NCI-H345 (cell line): ENCODE measurements at places on chromosomes 13 and 19.

GRCh38 chr19:39679056-39679790 lies 23.5 kb downstream of the LGALS16 start:
- DNase-seq, result no peak

- no peak for DNase-seq
Observed at GRCh38 chr19:28363254-28363653, 849.7 kb downstream of the UQCRFS1 start.

- no peak for DNase-seq
Observed at GRCh38 chr13:95050800-95051615, 250.2 kb downstream of the ABCC4 start.

GRCh38 chr13:40798380-40798779 lies 9.0 kb downstream of the SLC25A15 start:
- no peak for DNase-seq

GRCh38 chr19:4506449-4507149 lies 11.7 kb downstream of the PLIN4 start:
- no peak for DNase-seq

- no peak for DNase-seq
Observed at GRCh38 chr13:70890289-70890688, 782.0 kb upstream of the KLHL1 start.

GRCh38 chr13:44790289-44790688 lies 199.0 kb downstream of the NUFIP1 start:
- no peak for DNase-seq

GRCh38 chr13:41034881-41035280 lies 15.8 kb upstream of the ELF1 start:
- no peak for DNase-seq

GRCh38 chr13:36337938-36338641 lies 8.1 kb downstream of the SPART start:
- no peak for DNase-seq

- DNase-seq, result no peak
Observed at GRCh38 chr13:75682326-75682725, 46.2 kb downstream of the LMO7 start.

DNA sequence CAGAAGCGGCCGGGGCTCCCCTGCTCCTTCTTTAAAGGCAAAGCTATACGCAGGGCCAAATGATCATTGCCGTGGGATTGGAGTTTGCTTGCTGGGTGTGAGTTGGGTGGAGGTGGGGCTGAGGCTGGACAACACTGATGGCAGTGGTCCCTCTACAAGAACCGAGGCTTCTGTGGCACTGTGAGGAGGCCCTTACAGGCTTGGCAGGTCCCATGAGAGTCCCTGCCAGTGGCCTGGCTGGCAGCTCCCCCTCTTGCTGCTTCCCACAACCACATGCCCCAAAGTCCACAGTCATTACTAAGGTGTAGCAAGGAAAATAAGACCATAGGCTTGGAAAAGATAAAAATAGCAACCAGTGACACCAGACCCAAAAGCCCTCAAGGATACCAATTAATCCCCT lies 98.4 kb downstream of the ANKRD10 start:
- no peak for DNase-seq

GRCh38 chr13:104086210-104086609 lies 1020.0 kb upstream of the SLC10A2 start:
- no peak for DNase-seq

- no peak for DNase-seq
Observed at GRCh38 chr13:105492216-105492615, 1043.2 kb downstream of the EFNB2 start.

DNA sequence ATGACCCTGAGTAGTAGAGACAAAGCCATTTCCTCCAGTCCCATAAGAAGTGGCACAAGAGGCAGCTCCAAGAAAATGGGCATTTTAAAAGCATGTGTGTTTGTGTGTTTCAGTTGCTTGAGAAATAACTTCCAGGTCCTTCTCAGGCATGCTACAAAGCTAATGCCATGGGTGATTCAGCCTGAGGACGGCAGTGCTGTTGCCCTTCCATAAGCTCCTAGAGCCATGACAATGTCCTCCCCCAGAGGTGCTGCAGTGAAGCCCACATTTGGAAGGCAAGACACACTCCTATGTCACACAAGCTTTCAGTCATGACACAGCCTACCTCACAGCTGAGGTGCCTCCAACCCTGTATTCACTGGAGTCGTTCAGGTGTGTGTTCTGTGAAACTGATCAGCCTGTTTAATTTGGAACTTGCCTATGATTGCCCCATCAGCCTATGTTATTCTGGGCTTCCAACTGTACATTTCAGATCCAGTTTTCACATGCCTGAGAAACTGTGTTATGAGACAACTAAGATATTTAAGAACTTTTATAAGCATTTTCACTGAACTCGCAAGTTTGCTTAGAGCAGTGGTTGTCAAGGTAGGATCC lies 213.6 kb downstream of the FOXO1 start:
- DNase-seq, result no peak

DNA sequence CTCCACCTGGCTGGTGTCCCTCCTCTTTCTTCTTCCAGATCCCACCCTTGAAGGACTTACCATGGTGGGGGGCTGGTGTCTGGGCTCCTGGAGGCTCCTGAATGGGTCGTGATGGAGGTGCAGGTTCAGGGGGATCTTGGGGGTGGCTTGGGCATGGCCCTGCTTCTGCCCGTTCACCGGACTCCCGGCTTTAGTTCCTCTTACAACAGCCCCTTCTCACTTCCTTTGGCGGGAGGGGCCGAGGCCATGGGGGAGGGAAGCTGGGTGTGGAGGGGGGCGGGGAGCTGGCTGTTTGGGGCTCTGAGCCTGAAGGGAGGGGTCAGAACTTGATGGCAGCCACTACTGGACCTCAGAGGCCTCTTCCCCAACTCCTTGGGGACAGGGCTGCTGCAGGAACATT lies at the start of gene MYO1F:
MYO1F (minus strand) TSS at position 196 of the 400 bp plus-strand sequence; CDS start at position 63, 133 bp downstream.
- no peak for DNase-seq

GRCh38 chr19:53634768-53635167 lies 3.0 kb downstream of the DPRX start:
- DNase-seq, result no peak

DNA sequence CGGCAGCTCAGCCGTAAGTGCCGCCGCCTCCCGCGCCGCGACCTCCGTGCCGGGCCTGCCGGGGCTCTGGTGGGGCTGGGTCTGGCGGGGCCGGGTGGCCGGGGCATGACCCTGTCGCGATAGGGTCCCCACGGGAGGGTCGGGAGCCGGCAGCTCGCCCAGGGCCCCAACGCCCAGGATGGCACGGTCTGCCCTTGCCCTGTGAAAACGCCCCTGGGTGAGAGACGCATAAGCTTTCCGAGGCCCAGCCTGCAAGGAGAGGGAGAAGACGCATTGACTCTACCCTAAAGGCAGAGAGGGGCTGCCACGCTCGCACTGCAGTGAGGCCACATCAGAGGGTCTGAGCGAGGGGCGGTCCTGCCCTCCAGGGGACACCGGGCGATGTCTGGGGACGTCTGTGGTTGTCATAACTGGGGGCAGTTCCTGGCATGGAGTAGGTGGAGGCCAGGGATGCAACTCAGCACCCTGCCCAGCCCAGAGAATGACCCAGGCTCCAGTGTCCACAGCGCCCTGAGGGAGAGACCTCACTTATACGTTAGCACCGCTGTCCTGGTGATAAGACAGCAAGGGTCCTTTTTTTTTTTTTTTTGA lies 539 bp downstream of the ZNF554 start:
- no peak for DNase-seq

GRCh38 chr13:93876236-93876635 lies 603.2 kb downstream of the DCT start:
- no peak for DNase-seq

DNA sequence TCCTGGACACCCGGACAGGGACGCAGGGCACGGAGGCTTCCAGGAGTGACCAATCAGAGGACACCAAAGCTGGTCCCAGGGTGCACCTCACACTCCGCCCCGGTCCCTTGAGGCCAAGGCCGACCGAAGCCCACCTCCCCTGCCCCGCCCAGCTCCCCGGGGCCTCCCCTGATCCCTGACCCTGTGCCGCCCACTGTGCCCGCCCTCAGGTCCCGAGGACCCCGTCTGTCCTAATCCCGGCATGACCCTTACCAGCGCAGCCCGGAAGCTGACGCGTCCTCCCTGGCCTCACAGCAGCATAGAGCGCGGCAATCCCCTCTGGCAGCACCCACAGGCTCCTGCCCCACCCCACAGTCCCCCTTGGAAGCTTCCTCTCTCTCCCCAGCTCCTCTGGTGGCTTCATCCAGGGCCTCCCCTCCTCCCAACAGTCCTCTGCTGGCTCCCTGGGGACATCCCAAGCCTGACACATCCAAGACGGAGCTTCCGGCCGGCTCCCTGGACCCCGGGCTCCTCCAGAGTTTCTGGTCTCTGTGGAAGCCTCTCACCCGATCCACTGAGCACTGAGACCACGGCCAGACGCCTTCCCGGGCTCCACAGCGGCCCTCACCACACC lies 7.4 kb upstream of the CDC34 start:
- DNase-seq, result peak; percentile 55

DNA sequence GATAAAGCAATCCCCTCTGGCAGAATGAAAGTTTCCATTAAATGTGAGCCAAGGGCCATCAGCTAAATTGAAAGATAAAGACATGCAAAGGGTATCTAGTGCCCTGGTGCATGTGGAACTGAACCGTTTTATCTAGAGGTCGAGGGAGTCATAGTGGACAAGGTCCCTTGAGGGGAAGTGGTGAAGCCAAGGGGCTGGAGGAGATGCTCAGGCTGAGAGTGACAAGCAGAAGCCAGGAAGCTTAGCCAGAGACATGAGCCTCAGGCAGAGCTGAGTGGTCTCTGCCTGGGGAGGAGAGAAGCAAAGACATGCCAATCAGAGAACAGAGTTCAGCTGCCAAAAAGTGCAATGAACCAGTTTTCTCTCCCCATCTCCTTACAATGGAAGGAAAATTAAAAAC lies 68.1 kb upstream of the SLC10A2 start:
- DNase-seq, result no peak

DNA sequence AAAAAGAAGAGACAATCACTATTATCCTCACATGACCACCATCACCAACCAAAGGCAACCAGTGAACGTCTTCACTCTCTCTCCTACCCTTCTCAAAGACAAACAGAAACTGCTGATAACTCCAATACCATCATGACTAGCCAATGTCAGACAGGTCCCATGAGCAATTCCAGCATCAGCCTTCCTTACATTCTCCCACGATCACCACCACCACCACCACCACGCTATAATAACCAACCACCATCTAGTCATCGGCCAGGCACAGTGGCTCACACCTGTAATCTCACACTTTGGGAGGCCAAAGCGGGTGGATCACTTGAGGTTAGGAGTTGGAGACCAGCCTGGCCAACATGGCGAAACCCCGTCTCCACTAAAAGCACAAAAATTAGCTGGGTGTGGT lies 3.9 kb downstream of the MYO1F start:
- DNase-seq, result no peak

GRCh38 chr13:44819772-44820171 lies 169.5 kb downstream of the NUFIP1 start:
- DNase-seq, result no peak

DNA sequence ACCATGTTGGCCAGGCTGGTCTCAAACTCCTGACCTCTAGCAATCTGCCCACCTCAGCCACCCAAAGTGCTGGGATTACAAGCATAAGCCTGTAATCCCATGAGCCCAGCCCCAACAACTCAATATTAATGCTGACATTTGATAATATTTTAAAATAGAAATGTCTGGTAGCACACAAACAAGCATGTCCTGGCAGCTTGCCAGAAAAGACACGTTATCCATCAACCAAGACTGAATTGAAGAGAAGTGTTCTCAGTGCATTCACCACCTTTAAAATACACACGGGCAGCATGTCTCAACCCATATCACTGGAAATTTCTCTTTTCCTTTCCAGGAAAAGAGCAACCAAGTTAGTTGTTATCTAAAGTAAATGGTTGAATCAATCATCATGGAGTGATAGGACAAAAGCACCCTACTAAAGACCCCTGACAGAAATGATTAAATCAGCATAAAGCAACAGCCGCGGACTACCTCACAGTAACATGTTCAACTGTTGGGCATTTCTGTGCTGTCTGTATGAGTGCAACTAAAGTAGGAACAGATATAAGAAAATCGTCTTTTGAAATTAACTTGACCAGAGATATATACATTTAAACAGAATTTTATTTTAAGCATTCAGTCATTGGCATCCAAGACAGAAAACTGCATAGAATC lies 25.0 kb downstream of the LHFPL6 start:
- DNase-seq, result peak; percentile 67

DNA sequence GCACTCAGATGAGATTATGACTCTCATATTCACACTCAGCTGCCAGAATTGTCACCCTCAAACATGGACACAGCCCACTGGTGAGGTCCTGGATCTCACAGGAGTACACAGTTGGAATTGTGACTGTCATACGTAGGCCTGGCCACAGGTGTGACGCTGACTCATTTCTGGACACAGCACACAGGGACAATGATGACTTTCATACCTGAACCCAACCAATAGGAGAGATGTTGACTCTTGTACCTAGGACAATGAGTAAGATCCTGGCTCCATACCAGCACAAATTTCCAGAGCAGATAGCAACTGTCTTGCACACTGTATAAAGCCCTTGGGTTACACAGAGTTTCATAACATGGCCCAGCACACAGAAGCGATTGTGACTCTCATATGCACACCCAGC lies 46.4 kb downstream of the ZNF85 start:
- no peak for DNase-seq

- DNase-seq, result no peak
Observed at GRCh38 chr13:30584051-30584731, 33.5 kb upstream of the USPL1 start.

DNA sequence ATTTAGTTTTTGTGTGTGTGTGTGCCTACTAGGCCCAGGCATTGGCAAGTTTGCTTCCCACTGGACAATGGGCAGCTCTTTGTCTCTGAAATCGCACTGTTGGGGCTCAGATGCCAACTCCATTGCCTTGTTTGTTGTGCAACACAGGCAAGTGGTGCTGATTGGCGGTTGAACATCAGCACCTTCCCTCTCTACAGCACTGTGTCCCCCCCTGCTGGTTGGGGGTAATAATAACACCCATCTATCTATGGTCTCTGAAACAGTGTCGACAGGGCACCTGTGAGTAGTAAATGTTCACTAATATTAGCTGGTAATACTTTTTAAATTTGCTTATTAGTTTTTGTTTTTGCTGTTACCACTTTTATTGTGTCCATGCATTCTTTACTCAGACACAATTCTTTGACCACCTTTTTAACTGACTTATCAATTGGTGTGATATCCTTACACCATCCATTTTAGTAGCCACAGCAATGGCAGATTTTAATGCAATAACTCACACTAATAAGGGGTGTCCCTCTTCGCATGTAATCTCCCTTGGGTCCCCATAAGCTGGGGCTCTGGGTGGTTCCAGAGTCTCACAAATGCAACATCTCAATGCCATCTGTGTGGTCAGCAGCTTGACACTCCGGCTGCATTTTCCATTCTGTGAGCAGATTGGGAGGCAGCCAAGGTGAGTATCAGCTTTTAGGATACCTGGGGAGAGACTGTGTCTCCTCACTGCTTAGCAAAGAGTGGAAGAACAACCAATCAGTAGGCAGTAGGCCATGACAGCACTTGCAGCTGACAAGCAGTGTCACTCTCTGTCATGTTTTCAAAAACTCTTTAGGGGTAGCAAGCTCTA lies 47.7 kb upstream of the UQCRFS1 start:
- peak; percentile 63 for DNase-seq

GRCh38 chr19:9847087-9847671 lies 12.1 kb downstream of the PIN1 start:
- DNase-seq, result no peak

- DNase-seq, result no peak
Observed at GRCh38 chr13:24651718-24652345, 28.4 kb upstream of the ATP12A start.
